ENCODE measurements at places on chromosomes 6 and 20. TPM values are rescaled to one million over a fixed set of nuclear protein-coding genes. Genes with fewer than 3 reads are reported as not detected.

The ULBP2 gene
- total RNA-seq: 0.14 TPM

The HLA-A gene
- 191 TPM for total RNA-seq

The C6orf58 gene
- total RNA-seq: 0.08 TPM

The PKIB gene
- 2.6 TPM for total RNA-seq

The CST1 gene
- total RNA-seq: not detected

The CGA gene
- not detected for total RNA-seq

The GSTA2 gene
- 2.0 TPM for total RNA-seq

The SEMG1 gene
- total RNA-seq: not detected

The PHIP gene
- total RNA-seq: 12.4 TPM

The DSP gene
- 74.7 TPM for total RNA-seq

The POU3F2 gene
- total RNA-seq: not detected

The NRSN2 gene
- total RNA-seq: 12.0 TPM

The NOX3 gene
- total RNA-seq: not detected

The ADAM33 gene
- 1.2 TPM for total RNA-seq

The TGM2 gene
- total RNA-seq: 260 TPM

The MRPS26 gene
- 29.1 TPM for total RNA-seq

The CTCFL gene
- total RNA-seq: 0.05 TPM

The TBXT gene
- not detected for total RNA-seq
